ENCODE measurements at places on chromosomes 6 and 20.

- no peak for DNase-seq
These were observed 64.8 kb downstream of the PHACTR3 start for GRCh38 chr20:59668926-59669850.

- no peak for DNase-seq
These were observed 133.0 kb downstream of the JARID2 start for GRCh38 chr6:15378866-15379265.

DNA sequence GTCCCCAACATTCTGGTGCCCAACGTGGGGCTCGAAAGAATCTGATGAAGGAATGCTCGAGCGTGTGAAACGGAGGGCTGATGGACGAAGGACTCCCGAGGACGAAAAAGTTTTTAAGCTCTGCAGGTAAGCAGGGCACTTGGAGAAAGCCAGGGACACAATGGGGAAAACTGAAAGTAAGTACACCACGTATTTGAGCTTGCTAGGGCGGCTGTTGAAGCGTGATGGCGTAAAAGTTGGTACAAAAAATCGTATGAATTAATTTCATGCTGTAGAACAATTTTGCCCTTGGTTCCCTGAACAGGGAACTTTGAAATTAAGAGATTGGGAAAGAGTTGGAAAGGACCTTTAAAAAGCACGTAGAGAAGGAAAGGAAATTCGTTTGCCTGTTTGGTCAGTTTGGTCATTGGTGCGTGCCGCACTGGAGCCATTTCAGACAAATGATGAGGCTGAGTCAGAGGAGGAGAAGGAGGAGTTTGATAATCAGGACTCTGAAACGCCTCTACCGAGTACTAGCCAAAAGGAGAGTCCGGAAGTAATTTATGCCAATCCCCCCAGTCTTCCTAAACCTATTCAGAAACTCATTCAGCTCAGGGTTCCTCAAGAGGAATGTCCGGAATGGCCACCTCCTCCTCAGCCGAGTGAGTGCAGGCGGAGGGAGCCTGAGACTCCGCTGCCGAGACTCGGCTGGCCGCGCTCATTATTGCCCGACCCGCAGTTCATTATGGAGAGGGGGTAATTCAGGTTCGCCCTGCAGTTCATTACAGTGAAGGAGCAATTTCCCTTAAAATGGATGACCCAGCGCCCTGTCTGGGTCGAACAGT is 59.2 kb upstream of the PRSS16 start:
- DNase-seq: peak; percentile 51

DNA sequence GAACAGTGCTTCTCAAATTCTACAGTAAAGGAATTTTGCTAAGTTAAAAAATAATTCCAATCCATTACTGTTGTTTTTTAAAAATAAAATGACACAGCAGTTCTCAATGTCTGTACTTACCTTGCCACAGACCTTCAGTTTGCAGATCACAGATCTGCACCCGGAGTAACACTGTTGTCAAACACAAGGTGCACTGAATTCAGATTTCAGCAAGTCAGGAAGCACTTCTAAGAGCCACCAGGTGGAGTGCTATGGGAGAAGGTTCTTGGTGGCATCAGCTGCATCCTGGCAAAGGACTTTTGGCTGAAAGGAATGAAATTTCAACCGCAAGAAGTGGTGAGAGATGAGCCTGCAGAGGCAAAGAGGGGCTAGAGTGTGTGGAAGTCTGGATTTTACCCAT is 17.4 kb downstream of the RSPH4A start:
- no peak for DNase-seq

DNA sequence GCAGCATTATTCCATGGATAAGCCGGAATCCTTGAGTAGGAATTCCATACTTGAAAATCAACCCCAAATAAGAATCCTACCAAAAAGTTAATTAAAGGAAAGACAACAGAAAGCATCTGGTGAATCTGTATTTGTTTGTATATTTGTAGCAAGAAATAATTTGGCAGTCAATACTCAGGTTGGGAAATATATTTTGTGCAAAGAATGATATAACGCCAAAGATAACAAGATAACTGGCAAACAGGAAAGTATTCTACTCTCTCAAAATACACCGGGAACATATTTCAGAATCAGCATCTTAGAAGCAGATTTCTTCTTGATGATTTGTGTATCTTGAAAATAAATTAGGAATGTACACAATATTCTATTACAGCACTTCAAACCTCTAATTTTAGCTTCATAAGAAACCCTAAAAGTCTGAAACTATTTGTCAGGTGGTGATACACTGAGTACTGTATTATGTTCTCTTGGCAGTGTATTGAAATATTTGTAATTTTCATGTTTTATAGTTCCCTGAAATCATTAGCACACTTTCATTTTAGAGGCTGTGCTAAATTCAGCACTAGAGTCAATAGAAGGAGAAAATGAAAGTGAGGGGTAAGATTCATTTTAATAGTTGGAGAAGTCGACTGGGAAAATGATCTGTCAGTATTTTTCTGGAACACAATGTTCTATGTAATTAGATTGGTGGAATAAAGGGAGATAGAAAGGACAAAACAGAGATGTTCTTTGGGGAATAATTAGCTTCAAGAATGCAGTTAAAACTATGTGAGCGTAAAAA is 879.7 kb upstream of the GJE1 start:
- no peak for DNase-seq

DNA sequence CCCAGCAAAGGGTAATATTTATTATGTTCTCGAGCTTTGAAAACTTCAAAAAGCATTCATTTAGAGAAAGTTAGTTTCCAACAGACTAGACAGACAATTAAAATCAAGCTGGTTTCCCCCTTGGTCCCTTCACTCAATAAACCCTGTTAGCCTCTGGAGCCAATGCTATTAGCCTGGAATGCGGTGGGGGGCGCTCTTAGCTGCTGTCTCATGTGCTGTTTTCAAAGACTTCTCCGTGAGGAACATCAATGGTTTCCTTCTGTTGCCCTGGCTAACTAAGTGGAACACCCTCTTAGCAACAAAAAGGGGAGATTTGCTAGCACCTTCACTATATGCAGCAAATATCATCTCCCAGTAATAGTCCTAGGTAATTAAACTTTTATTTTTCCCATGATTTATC is 86.4 kb downstream of the LY86 start:
- no peak for DNase-seq

DNA sequence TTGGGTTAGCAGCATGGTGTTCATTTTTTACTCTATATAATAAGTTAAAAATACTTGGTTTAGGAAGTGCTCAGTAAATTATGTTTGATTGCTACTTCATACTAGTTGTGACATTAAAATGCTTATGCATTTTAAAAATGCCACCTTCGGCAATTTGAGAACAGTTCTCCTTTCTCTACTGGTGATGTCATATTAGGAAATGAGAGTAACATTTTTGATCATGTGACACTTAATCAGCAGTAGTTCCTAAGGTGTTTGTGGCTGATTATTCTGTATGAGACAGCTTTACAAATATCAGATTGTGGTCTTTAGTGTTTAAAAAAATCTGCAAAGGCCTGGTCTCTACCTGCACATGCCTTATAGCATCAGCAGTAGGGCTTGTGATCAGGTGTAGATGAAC is 4.4 kb downstream of the GZF1 start:
- DNase-seq: peak; percentile 50

- DNase-seq: no peak
These were observed 765 bp downstream of the IRAK1BP1 start for GRCh38 chr6:78868116-78868515.

GRCh38 chr6:131116755-131117360 is 18.4 kb upstream of the AKAP7 start:
- DNase-seq: peak; percentile 59

DNA sequence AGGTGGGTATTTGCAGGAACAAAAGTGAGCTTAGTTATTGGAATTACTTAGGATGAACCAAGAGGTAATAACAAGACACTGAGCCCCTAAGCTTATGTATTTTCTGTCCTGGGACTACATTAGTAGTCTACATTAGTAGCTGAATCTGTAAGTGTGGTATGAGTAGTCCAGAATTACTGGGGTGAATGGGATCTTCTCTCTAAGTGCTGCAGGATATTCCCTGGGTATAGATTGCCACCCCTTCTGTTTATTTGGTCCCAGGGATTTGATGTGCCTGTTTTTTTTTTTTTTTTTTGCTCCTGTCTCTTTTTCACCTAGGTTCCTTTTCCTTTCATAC is 5.9 kb downstream of the CD2AP start:
- DNase-seq: no peak

DNA sequence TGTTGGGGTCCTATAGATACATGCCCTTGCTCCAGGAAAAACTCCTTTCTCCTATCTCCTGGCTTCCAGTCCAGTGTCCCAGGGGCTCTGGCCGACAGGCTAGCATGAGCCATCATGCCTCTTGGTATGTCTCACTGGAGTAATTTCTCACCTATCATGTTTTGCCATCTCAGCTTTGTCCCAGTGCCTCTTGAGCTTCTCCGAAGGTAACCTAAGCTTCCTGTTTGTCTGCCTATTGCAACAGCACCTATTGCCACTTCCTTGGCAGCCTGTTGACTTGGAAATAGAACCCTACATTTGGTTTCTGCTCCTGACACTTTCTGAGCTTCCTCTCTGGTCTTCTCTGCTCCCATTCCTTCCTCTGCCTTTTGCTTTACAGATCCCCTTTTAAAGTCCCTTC is 197.7 kb downstream of the KCNQ5 start:
- no peak for DNase-seq

DNA sequence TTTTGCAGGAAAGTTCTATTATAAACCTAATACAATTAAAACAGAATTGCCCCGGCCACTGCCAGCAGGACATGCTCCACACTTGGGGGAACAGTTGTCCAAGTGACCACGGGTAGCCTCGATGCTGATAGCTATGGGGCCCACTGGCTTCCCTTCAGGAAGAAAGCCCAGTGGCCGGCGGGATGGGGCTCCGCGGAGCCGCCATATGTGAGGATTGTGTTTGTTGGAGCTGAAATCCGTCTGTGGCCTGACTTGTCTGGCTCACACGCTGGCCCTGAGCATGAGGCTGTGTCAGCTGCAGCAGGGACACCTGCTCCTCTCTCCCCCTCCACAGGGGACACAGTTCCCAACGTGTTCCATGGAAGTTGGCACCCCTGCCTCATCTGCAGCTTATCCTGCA is 46.6 kb downstream of the ZNF831 start:
- DNase-seq: no peak

DNA sequence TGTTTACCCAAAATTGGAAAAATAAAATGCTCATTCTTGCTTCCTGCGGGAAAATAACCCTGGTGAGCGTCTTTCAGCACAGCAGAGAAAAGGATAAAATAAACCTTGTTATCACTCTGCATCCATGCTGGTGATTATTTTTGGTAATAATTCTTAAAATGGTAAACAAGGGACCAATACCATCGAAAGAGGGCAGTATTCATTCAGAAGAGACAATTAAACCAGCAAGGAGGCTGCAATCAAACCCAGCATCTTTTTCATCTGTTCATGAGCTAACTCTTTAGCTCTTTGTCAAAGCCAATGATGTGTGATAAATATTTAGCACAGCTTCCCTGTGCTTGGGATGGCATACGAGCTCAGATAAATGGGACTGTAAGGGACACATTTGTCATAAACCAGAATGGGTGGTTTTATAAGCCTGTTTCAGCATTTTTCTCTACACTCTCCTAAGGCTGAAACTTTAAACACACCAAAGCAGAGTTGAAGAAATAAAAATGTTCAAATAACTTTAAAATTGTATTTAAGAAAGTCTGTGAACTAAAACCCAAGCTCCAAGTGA is 34.4 kb downstream of the CDH26 start:
- no peak for DNase-seq

GRCh38 chr20:12860619-12861247 is 148.0 kb upstream of the SPTLC3 start:
- DNase-seq: no peak

- DNase-seq: no peak
These were observed 474.7 kb downstream of the EPM2A start for GRCh38 chr6:145260484-145261175.

DNA sequence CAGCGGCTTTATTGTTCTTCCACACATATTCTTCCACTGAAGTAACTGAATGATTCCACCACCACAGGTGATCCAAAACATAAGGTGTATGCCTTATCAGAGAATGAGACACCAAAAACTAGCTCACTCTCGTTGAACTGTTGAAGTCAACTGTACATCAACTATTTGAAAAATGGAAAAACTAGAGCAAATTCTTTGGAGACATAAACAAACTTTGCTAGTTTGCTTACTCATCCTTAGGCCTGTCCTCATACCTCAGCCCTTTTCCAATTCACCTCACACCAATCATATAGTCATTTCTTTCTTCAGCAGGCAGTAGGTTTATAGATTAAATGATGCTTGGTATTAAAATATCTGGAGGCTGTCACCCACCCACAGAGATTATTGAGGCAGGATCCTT is 77.1 kb upstream of the RNF217 start:
- no peak for DNase-seq

DNA sequence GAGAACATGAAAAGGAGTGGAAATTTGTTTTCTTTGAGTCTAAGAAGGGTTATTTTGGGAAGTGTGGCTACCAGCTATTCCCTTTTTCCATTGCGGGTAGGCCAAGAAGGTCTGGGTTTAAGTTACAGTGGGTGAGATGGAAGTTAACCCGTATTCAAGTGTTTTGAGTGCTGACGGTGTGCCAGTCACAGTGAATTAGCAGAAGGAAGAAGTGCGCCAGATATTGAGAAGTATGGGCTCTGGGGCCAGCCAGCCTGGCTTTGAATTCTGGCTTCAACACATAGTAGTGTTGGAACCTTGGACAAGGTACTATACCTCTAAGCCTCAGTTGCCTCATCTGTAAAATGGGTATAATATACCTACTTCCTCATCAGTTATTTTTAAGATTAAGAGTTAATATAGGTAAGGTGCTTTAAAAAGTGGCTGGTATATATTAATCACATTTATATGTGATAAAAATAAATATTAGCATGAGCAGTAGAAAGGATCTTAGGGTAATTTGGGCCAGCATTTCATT is 16.3 kb downstream of the ZNF76 start:
- no peak for DNase-seq

DNA sequence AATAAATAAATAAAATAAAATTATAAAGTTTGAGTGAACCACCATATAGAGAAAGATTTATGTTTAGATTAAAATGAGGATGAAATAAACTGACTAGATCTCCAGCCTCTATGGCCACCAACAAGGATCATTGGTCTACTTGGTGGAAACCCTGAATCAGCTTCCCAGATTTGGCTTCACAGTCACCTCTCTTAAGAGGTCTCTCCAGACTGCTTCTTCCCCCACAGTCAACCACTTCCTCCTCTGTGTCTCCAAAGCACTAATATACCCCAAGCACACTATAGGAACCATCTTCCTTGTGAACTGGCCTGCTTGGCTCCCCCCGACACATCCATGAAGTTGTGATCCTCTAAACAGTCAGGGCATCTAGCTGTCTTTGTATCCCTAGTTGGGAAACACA is 529.6 kb upstream of the RNF217 start:
- no peak for DNase-seq
